ENCODE measurements at places on chromosomes 2 and 18. TPM values are rescaled to one million over a fixed set of nuclear protein-coding genes. Genes with fewer than 3 reads are reported as not detected.

Gene CCDC68
- 1.4 TPM for polyA plus RNA-seq

Gene TMBIM1
- 196 TPM for polyA plus RNA-seq

Gene ALLC
- not detected for polyA plus RNA-seq

Gene PKDCC
- polyA plus RNA-seq = 3.7 TPM

Data from esophagus (tissue), 2 donors.